ENCODE measurements at places on chromosomes 2 and 18.

DNA sequence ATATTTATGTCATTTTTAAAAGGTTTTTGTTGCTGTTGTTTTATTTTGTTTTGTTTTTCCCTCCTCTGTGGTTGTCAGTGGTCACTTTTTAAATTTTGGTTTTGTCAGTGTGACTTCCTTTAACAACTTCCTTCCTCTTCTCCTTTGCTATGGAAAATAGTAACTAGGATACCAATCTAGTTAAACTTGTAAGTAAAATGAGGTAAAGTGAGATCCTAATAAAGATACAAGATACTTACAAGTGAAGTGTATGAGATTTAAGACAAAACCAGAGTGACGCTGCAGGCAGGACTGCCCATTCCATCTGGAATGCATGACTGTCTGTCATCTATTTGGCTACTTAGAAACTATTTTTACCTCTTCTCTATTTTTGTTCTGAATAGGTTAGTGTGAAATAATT, 30.6 kb upstream of the CREB1 start:
- no peak for DNase-seq

- no peak for DNase-seq
Observed at GRCh38 chr2:95354925-95355324, 47.6 kb upstream of the FAHD2A start.

DNA sequence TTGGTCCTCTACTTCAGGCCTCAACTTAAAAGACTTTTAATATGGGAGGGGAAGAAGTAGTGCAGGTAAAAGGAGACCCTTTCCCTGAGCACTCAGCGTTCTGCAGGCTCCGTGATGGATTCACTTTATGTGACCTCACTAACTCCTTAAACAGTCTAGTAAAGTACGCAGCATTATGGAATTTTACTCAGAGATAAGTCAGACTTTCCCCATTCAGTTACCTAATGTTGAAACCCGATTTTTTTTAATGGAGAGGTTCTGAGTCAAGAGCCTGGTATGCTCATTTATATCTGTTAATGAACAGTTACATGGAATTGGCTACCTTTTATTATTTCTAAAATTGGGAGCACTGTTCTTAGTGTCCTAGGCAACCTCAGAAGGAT, 34.1 kb downstream of the RASGRP3 start:
- DNase-seq, result no peak

DNA sequence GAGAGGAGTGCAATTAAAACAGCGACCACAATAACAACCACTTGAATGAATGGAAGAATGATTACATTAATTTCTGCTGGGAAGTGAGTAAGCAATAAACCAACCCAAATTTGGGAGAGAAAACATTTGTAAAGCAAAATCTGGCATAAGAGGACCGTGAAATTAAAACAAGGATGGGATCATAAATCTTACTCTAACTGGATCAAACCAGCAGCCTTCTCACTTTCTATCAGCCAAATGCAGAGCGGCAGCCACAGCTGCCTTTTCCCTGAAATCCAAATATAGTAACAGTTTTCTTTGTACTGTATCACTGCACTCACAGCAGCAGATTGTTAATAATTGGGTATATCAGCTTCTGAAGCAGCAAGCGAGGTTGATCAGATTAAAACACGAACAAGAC, 245.2 kb upstream of the REG3G start:
- DNase-seq, result no peak

DNA sequence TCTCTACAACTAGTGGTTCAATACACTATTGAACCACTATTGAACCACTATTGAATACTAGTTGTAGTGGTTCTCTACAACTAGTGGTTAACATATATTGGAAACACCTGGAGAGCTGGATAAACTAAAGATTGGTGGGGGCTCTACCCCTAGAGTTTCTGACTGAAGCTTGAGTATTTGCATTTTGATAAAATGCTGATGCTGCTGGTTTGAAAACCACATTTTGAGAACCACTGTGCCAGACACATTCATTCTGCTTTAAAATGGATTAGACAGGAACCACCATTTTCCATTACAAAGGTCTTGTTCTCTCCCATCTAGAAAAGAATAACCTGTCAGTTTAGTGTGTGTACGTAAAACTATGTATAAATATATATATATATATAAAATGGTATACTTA, 133.3 kb downstream of the TMEM247 start:
- no peak for DNase-seq

DNA sequence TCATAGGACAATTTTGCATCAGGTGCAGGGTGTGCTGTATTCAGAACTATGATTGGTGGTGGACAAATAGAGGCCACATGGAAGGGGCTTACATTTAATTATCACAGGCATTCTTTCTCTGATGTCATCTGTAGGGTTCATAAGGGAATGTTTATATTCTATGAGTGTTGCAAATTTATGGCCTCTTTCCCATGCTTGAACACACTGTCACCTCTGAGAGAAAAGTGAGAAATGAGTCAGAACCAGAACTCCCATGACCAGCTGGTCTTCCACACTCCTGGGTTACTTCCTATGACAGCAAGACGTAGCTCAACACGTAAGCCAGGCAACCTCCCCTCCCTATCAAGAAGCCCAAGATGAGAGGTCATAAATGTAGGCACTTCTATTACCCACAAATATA, 310.8 kb downstream of the PIEZO2 start:
- DNase-seq, result no peak

DNA sequence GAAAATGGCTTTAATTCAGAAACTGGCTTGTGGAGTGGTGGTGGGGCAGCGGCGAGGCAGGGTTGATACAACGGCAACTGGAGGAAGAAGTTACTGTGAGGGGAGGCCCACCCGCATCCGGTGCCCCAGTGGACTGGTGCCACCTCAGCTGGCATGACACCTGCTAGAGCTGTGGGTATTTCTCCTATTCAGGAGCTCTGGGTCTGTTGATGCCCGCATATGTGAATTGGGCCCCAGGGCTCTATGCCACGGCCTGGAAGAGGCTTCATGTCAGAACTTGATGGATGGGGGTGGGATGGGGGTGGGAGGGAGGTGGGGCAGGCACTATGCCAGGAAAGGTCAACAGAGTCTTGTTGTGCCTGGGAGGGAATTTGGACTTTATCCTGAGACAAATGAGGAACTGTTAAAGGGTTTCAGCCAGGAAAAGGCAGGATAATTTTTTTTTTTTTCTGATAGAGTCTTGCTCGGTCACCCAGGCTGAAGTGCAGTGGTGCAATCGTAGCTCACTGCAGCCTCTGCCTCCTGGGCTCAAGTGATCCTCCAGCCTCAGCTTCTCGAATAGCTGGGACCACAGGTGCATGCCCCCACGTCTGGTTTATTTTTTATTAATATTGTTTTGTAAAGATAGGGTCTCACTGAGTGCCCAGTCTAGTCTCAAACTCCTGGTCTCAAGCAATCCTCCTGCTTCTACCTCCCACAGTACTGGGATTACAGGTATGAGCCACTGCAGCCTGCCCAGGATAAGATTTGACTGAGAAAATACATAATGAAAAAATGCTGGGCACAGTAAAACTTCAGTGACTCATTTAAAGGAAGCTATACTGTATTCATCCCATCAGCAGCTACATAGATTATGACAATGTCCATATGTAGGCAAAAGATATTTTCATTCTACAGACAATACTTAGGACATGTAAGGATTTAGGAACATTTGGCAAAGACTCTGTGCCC, 52.6 kb downstream of the SH2D6 start:
- DNase-seq, result no peak

- no peak for DNase-seq
Observed at GRCh38 chr18:74228312-74228711, 63.5 kb downstream of the CYB5A start.

GRCh38 chr2:69067026-69067630, 54.1 kb downstream of the ANTXR1 start:
- no peak for DNase-seq

- DNase-seq, result no peak
Observed at GRCh38 chr2:6168485-6168884, 476.3 kb downstream of the SOX11 start.

Measured in activated T-helper 1 cell treated with anti-CD3 and anti-CD28 coated beads, Interleukin-12 subunit alpha, Interleukin-12 subunit beta, Interleukin-2, Interleukin-4 antibody, amounts not matched to agents 30 ng/mL and 10 ng/mL and 1 ng/mL, durations not matched to agents 14 hours and 24 hours and 36 hours (primary cell).